ENCODE measurements at places on chromosomes 4 and X.

GRCh38 chr4:10982305-10982704 is 297.7 kb upstream of the CLNK start:
- DNase-seq = no peak

- DNase-seq = no peak
These were observed 1.0 kb upstream of the RELL1 start for GRCh38 chr4:37687194-37687562.

- no peak for DNase-seq
These were observed 1210.6 kb downstream of the C4orf33 start for GRCh38 chr4:130306566-130306965.

DNA sequence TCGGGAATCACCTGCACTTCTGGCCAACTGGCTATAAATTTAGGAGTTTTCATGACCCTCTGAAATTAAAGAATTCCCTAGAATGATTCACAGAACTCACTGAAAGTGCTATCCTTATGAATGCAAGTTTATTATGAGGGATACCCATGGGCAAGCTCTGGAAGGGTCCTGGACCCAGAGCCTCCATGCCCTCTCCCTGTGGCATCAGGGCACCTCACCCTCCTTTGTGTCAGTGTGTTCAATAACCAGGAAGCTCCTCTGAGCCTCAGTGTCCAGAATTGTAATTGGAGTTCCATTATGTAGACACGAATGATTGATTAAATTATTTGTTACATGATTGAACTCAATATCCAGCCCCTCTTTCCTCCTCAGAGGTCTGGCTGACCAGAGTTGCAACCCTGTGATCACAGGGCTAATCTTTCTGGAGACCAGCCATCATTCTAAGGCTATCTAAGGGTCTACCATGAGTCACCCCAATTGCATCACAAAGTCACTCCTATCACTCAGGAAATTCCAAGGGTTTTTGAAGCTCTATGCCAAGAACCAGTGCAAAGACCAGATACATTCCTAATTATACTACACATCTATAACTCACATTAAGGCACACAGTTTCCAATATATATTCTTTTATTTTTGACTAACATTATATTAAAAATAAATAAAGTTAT is 8.9 kb downstream of the ANXA3 start:
- DNase-seq = no peak

GRCh38 chr4:77819404-77819842 is 255 bp upstream of the CNOT6L start:
- DNase-seq = no peak

GRCh38 chrX:123263747-123264146 is 79.7 kb downstream of the GRIA3 start:
- DNase-seq = no peak

DNA sequence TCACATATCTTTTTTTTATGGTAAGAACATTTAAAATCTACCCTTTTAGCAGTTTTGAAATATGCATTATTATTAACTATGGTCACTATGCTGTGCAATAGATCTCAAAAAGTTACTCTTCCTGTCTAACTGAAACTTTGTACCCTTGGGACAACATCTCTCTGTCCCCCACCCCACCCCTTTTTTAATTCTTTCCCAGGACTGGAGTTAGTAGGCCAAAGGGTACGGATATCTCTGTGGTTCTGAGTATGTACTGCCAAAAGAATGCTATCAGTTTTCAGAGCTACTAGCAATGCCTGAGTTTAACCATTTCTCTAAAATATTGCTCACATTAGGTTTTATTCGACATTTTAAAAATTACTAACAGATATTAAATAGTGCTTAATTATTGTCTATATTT is 4.7 kb upstream of the FAM241A start:
- DNase-seq = no peak

All from Right ventricle myocardium inferior (tissue), 1 donor.